Activated CD8-positive, alpha-beta memory T cell treated with anti-CD3 and anti-CD28 coated beads, Interleukin-2, amount 50 U/mL, for 48 hours (primary cell): ENCODE measurements at places on chromosomes 16 and 17.

GRCh38 chr17:55440391-55440790 is 18.8 kb upstream of the MMD start:
- DNase-seq = no peak

DNA sequence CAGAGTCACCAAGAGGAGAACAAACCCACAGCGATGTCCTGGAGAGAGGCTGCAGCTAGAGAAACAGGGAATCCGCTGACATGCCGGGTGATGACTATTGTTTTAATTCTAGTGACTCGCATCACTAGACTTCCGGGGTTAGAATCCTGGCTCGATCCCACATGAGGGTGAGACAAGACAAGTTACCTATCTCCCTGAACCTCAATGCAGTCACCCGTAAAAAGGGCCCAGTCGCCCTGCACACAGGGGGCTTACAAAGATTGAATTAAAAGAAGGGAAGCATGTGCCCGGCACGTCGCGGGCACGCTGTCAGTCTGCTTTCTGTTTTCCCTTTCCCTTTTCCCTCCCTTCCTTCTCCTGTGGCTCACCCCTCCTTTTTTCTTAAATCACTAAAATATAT is 212.9 kb upstream of the FOXF1 start:
- DNase-seq = no peak

GRCh38 chr17:67865438-67865837 is 40.1 kb downstream of the BPTF start:
- no peak for DNase-seq

DNA sequence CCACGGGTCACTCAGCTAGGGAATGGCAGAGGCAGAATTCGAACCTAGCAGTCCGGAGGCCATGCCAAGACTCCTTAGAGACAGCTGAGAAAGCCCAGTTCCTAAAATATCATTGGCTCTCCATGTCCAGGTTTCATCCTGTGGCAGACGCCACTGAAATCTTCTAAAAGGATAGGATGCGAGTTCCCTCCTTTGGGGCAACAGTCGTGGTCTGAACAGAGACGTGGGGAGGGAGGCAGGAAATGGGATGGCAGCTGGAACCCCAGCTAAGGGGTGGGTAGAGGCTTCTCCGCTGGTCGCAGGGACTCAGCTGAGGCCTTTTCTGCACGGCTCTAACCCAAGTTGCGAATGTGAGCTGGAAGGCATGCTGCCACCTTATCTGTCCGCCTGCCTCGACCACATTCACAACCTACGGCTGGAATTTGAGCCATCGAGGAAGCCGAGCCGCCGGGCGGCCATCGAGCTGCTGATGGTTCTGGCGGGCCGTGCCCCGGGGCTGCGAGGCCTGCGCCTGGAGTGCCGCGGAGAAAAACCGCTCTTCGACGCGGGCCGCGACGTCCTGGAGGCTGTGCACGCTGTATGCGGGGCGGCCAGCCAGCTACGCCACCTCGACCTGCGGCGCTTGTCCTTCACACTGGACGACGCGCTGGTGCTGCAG is 1.9 kb upstream of the HSF4 start:
- no peak for DNase-seq

- no peak for DNase-seq
Measured at GRCh38 chr17:47697906-47698711, 4.1 kb downstream of the TBKBP1 start.

DNA sequence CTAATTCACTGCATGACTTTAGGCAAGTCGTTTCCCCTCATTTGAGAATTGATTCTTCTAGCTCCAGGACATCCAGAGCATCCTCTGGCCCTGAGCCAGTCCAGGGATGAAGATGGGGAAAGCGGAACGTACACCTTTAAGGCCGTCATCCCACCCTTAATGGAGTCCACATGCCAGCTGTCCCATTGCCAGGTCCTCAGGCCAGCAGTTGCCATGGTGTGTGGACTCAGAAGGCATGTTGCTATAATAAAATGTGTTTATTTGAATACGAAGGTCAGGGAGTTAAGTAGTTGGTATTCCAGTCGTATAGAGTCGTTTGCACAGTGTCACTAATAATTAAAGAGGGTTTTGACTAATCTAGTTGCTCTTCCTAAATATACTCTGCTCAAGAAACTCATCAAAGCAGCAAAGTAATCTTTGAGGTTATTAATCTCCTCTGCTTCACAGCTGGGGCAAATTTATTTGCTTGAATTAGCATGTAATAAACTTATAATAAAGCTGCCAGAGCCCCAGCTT is 30.4 kb downstream of the CCDC182 start:
- no peak for DNase-seq

DNA sequence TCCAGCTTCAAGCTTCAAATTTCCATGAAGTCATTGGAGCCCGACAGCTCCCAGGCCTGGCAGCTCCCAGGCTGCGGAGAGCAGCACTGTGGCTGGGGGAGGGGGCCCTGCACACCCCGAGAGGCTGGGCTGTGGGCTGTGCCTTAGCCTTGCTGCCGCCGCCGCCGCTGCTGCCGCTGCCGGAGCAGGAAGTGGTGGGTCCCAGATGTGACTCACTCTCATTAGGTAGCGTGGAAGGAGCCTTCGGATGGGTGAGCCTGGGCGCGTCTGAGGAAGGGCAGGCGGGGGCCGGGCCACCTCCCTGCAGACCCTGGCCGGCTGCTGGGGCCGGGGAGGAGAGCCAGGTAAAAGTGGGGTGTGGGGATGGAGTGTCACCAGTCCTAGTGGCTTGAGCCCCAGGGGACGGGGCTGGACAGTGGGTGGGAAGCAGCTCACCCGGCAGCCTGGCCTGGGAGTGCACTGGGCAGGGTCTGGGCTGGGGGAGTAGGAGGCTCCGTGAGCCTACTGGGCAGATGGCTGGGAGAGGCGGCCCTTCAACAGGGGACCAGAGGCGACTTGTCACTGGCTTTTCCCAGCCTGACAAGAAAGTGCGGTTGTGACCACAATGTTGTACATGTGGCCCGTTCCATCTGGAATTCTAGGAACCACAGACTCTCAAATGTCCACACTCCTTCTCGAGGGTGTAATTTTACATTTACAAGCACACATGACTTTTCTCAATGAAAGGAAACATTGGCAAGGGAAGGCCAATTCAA is at the start of gene ADCY7:
Gene ADCY7 (plus strand): TSS at position 215 of the 755 bp plus-strand sequence. CDS start 21,629 bp downstream, outside the sequence.
- DNase-seq = peak; percentile 89

DNA sequence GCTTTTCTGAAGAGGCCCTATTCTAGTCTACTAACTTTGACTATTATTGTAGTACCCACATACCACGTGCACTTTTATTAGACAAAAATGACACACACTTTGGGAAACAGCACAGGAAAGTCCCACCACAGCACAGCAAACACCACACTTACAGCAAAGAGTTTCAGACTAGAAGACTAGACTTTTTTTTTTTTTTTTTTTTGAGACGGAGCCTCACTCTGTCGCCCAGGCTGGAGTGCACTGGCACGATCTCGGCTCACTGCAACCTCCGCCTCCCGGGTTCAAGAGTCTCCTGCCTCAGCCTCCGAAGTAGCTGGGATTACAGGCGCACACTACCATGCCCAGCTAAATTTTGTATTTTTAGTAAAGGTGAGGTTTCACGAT is 20.1 kb downstream of the YWHAE start:
- no peak for DNase-seq

DNA sequence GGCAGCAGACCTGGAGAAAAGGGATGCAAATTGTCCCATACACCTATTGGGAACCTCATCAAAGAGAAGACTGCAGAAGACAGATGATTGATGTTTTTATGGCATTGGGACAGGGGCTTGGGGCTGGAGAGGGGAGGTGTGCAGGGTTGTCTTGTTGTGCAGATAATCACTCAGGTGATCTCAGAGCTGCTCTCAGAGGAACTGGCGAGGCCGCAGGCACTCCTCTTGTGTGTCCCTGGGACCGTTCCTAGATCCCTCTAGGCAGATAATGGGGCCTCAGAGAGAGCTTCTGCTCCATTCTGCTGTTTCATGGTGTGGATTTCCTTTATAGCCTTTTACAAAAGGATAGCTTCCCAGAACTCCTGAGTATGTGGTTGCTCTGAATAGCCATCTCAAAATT is 1.6 kb downstream of the RNF213 start:
- no peak for DNase-seq

DNA sequence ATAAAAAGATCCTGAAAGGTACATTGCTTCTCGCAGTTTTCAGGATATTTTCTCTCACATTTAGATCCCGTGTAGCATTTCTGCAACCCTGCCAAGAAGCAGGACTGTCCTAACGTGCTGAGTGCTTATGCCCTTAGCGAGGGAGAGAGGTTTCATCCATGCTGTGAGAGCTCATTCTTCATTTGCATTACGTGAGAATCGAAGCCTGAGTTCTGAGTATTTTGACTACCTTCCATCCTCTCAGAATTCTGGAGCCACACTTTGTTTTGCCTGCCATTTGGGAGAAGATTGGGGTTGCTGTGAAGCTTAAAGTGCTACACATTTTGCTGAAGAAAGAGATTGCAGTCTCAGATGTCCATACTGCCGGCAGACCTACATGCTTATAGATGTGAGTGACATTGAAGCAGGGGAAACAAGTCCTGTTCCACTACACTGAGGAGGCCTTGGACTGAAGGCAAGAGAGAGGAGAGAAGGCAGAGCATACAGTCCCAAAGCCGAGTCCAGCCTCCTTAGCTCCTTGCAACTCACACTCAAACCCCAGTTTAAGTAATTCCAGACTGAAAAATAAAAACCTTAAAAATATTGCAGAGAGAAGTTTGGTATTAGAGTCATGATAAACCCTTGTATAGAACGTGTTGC is 183.0 kb downstream of the PRKCA start:
- DNase-seq = no peak

- peak; percentile 79 for DNase-seq
Measured at GRCh38 chr17:80005360-80006338, 30.0 kb downstream of the TBC1D16 start.

- DNase-seq = no peak
Measured at GRCh38 chr17:78882540-78883088, 20.4 kb downstream of the CEP295NL start.

- DNase-seq = peak; percentile 82
Measured at GRCh38 chr16:20849589-20850390, 43.5 kb downstream of the REXO5 start.

- no peak for DNase-seq
Measured at GRCh38 chr17:76670718-76671122, 27.2 kb upstream of the ST6GALNAC1 start.

- no peak for DNase-seq
Measured at GRCh38 chr16:31508706-31509195, 560 bp upstream of the RUSF1 start.

DNA sequence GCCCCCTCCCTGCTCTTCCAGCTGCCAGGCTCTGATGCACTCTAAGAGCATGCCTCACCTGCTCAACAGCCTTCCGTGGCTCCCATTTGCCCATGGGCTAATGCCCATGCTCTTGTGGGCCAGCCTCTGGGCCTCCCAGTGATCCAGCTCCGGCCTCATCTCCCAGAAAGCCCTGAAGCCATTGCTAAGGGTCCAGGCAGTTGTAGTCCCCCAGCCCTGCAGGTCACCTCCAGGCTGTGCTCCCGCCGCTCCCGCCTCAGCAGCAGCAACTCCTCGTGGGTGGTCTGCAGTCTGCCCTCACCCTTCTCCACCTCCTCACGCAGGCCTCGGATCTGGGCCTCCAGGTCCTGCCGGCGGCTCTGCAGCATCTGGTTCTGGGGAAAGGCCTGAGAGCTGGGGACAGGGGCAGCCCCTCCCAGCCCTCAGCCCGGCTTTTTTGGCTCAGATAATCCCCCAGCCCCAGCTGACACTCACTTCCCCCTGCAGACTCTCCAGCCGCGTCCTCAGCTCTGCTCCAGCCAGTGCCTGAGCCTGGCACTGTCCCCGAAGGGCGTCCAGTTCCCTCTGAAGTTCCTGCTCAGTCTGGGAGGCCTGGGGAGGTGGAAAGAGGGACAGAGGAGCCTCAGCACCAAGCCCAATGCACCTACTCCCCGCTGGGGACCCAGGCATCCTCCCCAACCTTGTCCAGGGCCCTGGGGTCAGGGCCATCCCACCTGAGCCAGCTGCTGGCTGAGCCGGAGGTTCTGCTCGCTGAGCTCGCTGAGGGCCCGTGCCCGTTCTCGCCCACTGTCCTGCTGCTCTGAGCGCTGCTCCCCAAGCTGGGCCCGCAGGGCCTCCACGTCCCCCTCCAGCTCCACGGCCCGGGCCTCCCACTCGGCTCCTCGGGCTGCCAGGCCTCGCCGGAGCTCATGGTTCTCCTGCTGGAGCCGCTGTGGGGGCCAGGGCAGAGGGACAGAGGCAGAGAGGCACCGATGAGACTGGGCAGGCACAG is 6.2 kb downstream of the BICDL2 start:
- DNase-seq = no peak

DNA sequence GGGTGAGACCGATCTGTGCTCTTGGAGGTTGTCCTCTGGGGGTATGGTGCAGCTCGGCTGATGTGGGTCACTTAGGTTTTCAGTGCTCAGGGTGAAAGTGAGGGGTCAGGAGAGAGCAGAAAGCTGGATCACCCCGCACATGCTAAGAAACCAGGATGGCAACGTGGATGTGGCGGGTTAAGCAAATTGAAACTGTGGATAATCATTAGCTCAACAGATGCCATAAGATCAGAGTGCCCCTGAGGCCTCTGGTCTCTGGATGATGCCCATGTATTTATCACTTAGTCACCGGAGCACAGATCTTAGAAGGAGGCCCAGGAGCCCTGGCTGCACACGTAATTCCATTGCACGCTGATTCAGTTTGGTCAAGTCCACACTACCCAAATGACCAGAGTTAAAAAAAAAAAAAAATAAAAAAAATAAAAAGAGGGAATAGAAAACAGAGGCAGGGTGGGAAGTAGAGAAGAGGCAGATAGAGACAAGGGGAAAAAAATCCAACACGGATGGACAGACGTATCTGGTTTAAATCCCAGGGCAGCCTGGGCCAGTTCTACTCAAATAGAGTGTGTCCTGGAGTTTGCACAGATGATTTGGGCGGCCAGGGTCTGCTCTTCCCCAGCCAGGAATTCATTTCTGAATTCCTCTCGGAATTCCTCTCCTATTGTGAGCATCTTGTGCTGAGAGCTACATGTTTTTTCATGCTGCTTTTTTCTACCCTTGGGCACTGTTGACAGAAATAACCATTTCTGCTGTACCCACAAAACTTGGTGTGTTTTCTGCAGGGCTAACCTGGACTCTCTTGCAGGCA is 378.3 kb downstream of the CPPED1 start:
- no peak for DNase-seq

DNA sequence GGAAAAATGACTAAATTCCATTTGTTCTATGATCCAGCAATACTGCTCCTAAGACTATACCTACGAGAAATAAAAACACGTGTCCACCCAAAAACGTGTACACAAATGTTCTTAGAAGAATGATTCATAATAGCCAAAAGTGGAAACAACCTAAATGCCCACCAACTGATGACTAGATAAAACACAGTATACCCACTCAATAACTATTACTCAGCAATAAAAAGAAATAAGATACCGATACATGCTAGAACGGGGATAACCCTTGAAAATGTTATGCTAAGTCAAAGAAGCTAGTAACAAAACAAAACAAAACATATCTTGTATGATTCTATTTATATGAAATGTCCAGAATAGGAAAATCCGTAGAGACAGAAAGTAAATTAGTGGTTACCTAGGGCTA is 17.6 kb downstream of the CCL16 start:
- DNase-seq = no peak

DNA sequence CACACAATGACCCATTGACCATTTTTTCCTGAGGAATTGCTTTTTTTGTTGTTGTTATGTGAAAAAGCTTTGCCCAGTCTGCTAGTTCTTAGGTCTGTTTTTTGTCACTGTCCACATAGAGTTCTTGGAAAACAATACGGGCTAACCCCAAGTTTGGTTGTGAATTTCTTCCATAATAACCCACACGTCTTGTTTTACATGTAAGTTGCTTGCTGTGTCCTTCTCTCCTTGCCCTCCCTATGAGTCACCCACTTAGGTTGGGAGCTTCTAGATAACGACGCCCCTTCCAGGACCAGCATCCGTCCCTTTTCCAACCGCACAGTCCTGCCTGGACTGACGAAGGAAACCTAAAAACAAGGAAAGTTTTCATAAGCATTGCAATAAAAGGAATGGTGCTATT is 175.3 kb upstream of the HS3ST3A1 start:
- no peak for DNase-seq

- no peak for DNase-seq
Measured at GRCh38 chr17:8469964-8470363, 34.3 kb downstream of the NDEL1 start.
